ENCODE measurements at places on chromosomes 11 and 22.

DNA sequence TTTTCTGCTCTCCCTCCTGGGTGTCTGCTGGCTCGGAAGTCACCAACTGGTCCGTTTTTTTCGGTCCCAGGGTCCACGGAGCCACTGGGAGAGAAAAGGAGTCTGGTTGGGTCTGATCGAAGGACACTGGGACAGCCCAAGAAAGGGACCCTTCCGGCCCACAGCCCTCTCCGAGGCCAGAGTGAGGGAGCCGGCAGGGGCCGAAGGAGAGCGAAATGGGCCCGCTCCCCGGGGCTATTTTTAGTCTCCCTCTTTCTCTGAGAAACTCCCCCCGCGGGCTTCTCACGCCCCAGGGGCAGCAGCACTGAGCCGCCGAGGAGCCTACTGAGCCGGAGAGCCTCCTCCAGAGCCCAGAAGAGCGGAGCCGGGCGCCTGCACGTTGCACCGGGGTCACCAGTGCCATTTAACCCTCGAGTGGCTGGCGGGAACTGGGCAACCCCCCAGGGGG lies 1.9 kb downstream of the ESAM start:
- DNase-seq: no peak

GRCh38 chr11:8759634-8760033 lies 77.0 kb downstream of the RPL27A start:
- no peak for DNase-seq

DNA sequence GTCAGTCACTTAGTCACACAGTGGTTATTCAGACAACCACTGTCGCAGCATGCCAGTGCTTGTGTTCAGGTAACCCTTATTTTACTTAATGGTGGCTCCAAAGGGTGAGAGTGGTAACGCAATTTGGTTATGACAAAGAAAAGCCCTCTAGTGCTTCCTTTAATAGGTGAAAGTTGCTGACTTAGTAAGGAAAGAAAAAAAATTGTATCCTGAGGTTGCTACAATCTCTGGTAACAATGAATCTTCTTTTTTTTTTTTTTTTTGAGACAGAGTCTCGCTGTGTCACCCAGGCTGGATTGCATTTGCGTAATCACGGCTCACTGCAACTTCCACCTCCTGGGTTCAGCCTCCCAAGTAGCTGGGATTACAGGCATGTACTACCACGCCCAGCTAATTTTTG lies 64.5 kb downstream of the C11orf91 start:
- DNase-seq: no peak

GRCh38 chr11:16454289-16454863 lies 98.0 kb upstream of the SOX6 start:
- no peak for DNase-seq

DNA sequence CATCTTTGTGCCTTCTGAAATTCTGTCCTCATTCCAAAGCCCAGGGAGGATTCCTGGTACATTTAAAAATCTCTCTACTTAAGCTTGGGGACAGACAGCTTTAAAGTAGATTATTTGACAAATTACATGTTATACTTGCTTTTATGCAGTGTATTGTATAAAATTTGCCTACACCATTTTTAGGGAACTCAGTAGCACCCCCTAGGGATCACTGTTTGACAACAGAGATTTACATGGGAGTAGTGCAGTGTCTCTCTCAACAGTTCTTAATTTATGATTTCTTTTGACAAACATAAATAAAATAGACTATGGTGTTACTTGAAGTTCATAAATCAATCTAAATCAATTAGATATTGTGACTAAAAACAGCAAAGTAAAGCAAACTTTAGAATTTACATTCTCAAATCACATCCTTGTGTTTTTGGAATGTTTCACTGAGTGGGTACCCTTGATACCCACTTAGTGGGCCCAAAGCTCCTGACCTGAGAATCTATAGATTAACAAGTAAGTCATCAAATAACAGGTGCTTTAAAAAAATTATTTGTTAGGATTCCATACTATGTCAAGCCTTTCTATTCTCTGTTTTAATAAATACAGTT lies 428.8 kb downstream of the DYNC2H1 start:
- no peak for DNase-seq

DNA sequence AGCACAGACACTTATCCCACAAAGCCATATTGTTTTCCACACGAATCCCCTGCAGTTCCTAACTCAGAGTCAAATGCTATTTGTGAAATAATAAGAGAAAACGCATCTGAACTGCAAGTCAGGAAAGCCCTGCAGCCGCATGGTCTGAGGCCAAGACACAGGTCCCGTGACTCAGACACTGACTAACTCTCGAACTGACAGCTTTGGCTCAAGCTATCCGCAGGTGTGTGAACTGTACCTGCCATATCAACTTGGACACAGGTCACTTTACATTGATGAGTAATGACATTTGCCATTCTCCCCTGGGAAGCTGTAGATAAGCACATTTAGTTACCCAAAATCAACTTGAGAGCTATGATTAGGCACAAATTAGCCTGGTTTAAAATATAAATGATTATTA lies 34.9 kb upstream of the NFRKB start:
- no peak for DNase-seq

GRCh38 chr11:128814856-128815705 lies 52.0 kb downstream of the KCNJ1 start:
- no peak for DNase-seq

DNA sequence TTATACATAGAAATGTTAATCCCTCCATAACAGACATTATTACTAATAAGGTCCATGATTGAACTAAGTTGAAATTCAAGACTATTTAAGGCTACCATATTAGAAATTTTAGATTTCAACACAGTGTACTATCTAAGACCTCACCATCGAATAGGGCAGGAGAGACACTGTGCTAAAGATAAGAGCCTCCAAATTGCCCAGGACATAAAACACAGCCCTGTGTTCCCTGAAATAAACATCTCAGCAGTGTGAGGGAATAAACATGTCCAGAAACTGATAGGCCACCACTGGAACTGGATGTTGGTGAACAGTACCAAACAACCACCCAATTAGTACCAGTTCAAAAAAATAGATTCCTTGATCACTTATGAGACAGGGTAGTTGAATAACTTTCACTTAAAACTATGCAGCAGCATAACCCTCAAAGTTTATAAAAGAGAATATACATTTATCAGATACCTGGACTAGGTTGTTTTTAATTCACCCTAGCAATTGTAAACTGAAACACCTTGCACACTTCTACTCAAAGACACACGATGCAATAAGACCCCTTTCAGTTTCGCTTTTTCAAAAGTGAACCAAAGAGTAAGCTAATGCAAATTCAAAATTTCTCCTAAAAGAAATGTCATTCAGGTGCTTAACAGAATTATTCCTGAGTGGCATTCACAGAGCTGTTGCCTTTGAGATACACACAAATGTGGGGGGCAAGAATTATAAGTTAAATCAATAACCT lies 34.3 kb downstream of the USP28 start:
- no peak for DNase-seq

DNA sequence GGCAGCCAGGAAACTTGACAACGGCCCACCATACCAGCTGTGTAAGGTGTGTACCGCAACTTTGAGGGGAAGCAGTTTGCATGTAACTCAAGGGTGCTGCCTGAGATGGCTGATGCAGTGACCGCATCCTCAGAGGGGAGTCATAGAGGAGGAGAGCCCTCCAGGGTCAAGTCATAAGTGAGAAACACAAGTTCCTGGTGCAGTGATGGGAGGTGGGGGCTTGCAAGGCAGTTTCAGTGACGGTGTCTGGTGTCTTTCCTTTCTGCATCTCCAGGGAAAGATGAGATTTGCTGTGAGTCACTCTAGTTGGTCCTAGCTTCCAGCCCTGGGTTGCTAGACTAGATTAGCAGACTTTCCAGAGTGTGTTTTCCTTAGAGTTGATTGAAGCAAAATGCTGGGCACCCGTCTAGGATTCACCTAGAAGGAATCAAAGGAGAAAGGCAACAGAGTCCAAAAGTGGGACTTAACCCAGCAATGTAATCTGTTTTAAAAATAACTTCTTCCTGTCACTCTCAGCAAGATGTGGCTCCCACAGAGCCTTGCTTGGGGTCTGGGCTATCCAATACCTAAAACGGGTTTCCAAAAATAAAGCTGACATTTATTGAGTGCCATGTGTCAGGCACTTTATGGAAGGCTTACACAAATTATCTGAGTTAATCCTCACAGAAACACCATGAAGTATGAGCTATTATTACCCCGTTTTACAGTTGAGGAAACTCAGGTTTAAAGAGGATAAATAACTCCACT lies 265.4 kb upstream of the PLET1 start:
- DNase-seq: no peak

DNA sequence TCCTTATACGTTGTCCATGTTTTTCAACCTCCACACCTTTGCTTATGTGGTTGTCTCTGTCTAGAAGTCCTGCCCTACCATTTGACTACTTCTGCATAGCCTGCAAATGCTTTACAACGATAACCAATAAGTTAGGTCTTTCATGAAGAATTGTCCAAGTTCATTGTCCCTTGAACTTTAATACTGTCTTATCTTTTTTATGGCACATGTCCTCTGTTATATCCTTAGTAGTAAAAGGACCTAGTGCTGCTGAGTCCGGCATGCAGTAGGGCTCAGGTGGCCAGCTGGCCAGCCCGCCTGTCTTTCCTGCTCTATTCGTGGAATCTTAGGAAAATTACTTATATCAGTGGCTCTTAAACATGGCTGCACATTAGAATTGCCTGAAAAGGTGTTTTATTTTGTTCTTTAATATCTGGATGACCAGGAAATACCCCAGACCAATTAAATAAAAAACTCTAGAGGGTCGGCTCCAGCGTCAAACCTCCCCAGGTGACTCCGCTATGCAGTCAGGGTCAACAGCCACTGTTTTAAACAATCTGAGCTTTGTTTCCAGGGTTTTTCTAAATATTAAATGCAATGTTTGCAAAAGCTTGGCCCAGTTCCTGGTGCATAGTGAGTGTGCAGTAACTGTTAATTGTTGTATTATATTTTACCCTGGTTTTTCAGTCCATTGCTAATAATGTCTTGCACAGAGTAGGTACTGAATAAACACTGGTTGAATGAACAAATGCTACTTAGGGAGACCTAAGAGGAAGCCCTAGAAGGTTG lies 64.6 kb upstream of the SESN3 start:
- DNase-seq: no peak

- no peak for DNase-seq
These were observed 30.9 kb upstream of the CACNG2 start for GRCh38 chr22:36734171-36735058.

DNA sequence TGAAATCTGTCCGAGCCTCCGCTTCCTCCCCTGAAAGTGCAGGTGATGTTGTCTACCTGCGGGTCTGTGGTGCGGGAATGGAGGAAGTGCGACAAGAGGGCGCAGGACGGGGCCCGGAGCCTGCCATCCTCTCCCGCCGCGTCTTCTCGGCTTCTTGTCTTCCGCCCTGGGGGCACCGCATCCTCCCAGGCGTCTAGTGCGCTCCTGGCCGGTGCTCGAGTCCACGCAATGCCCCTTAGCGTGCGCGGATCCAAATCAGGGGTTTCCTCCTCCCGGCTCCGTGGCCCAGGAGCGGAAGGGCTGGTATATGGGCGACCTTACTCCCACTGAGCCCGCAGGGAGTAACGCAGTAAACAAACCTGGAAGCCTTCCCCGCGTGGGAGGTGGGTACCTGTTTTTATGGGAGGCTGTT lies 405 bp downstream of the SFI1 start:
- no peak for DNase-seq

- DNase-seq: no peak
These were observed 555.0 kb downstream of the BRD1 start for GRCh38 chr22:49272546-49273125.

DNA sequence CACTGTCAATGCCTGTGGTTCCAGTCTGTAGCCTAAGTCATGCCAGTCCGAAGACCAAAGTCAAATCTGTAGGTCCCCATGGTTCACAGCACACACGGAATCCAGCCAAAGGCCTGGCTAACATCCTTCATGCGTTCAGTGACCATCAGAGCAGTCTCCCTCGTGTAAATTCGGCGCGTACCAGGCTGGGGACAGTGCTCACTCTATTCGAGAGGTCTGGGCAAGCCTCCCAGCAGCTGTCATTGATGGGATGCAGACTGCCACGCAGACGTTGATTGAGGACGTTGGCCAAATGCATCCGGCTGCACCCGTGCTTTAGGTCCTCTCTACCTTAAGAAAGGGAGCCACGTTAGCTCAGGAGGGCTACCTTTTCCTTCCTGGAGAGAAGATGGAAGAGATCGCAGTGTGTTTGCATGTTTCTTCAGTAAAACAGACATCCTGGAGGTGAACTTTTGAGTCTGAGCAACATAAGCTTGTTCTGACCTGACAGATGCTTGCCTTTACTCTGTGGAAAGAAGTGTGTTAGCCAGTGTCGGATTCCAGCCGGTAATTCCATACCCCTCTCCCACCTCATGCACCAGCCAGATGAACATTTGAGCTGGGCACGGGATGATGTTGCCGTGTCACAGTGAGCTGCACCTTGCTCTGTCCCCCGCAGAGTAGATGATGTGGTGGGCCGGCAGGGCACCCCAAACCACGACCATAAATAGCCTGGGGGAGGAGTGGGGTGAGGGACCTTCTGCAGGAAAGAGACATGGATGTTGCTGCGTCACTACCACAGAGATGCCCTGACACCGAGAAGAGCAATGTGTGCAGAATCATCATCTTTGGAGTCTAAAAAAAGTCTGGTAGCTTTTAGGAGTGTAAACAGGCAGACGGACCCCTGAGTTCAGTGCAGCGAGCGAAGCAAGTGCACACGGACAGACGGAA lies 12.2 kb downstream of the CTTN start:
- DNase-seq: no peak

DNA sequence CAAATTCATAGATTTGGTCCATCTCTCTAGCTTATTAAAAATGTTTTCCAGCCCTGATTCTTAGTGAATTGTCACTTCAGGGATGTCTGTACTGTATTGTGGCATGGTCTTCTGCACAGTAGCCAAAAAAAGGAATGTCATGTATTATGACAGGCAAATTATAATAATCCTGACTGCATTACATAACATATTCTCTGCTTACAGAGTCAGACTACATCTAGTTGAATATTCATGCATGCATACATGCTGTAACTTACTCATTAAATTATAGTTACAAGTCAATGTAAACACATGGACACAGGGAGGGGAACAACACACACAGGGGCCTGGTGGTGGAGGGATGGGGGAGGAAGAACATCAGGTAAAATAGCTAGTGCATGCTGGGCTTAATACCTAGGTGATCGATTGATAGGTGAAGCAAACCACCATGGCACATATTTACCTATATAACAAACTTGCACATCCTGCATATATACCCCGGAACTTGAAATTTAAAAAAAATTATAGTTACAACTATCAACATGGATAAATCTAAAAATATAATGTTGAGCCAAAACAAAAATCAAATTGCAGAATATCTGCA lies 31.5 kb upstream of the SMCO4 start:
- DNase-seq: no peak
